Peyer's patch (tissue), 4 donors: ENCODE measurements at places on chromosomes 2 and 18. TPM values are rescaled to one million over a fixed set of nuclear protein-coding genes. Genes with fewer than 3 reads are reported as not detected.

GRCh38 chr2:9003616-9004337, at the start of gene MBOAT2:
Gene MBOAT2 (minus strand): TSS chr2:9003684. CDS start chr2:9003614, 70 bp downstream.
- peak within 1 kb of the TSS; percentile 71 for H3K27ac ChIP-seq
- H3K36me3 ChIP-seq = no peaks in the 10 kb centered on the region
- H3K27me3 ChIP-seq = no peaks in the 10 kb centered on the region
- DNase-seq = peak; percentile 93
- H3K4me1 ChIP-seq = peaks cover 10% of the 10 kb centered on the region

DNA sequence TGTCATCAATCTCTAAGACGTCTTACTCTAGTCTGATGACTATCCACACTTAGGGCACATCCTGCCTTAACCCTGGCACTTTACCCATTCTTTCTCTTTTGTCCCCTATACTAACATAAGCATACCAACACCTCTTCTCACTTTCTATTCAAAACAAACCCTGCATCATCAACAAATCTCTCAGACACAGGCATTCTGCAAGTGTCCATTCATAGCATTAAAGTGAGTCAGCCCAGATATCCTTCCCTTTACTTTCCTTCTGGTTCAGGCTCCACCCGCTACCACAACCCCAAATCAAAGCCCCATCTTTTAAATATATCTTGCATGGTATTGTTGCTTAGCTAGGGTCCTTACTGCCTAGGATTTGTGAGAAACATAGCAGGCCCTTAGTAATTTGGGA, 3.8 kb downstream of the GRB14 start:
- peaks cover 8% of the 10 kb centered on the region for H3K4me1 ChIP-seq
- H3K27me3 ChIP-seq = no peaks in the 10 kb centered on the region
- no peaks in the 10 kb centered on the region for H3K36me3 ChIP-seq
- no peak overlapping the region for H3K27ac ChIP-seq
- no peak for DNase-seq

GRCh38 chr2:188078534-188078933, 213.1 kb upstream of the GULP1 start:
- DNase-seq = no peak
- H3K4me1 ChIP-seq = no peaks in the 10 kb centered on the region
- no peak overlapping the region for H3K4me3 ChIP-seq
- H3K27me3 ChIP-seq = no peaks in the 10 kb centered on the region
- no peak overlapping the region for H3K27ac ChIP-seq

GRCh38 chr2:45889053-45889452, 237.6 kb downstream of the PRKCE start:
- no peaks in the 10 kb centered on the region for H3K36me3 ChIP-seq
- no peaks in the 10 kb centered on the region for H3K27me3 ChIP-seq
- H3K4me3 ChIP-seq = no peak overlapping the region

The SDC1 gene
- total RNA-seq = 180 TPM

The SEPTIN10 gene
- 22.3 TPM for total RNA-seq

The SLC4A5 gene
- 2.6 TPM for total RNA-seq

- H3K27me3 ChIP-seq = no peaks in the 10 kb centered on the region
- no peak for DNase-seq
- no peak overlapping the region for H3K4me3 ChIP-seq
Observed at GRCh38 chr2:142580691-142581090, 296.8 kb upstream of the KYNU start.

GRCh38 chr2:20519309-20519708, 72.4 kb downstream of the RHOB start:
- no peak for DNase-seq
- no peak overlapping the region for H3K4me3 ChIP-seq
- H3K27ac ChIP-seq = no peak overlapping the region
- no peaks in the 10 kb centered on the region for H3K27me3 ChIP-seq
- H3K4me1 ChIP-seq = peaks cover 12% of the 10 kb centered on the region

GRCh38 chr2:88933980-88934379, 242.5 kb downstream of the RPIA start:
- no peak overlapping the region for H3K27ac ChIP-seq
- DNase-seq = no peak
- H3K4me1 ChIP-seq = no peaks in the 10 kb centered on the region
- no peaks in the 10 kb centered on the region for H3K36me3 ChIP-seq

The PLGLB1 gene
- total RNA-seq = 10.7 TPM

- DNase-seq = peak; percentile 6
- no peak overlapping the region for H3K4me3 ChIP-seq
- H3K4me1 ChIP-seq = no peaks in the 10 kb centered on the region
- H3K27me3 ChIP-seq = no peaks in the 10 kb centered on the region
- H3K27ac ChIP-seq = no peak overlapping the region
Observed at GRCh38 chr18:79871026-79871390, 73.3 kb downstream of the KCNG2 start.

GRCh38 chr2:134668821-134669220, 50.0 kb downstream of the TMEM163 start:
- no peak overlapping the region for H3K27ac ChIP-seq
- no peak overlapping the region for H3K4me3 ChIP-seq
- DNase-seq = no peak
- H3K27me3 ChIP-seq = no peaks in the 10 kb centered on the region
- peaks cover 4% of the 10 kb centered on the region for H3K4me1 ChIP-seq

The MBP gene
- 40.9 TPM for total RNA-seq

The IL1B gene
- total RNA-seq = not detected

The MARS2 gene
- total RNA-seq = 7.5 TPM

DNA sequence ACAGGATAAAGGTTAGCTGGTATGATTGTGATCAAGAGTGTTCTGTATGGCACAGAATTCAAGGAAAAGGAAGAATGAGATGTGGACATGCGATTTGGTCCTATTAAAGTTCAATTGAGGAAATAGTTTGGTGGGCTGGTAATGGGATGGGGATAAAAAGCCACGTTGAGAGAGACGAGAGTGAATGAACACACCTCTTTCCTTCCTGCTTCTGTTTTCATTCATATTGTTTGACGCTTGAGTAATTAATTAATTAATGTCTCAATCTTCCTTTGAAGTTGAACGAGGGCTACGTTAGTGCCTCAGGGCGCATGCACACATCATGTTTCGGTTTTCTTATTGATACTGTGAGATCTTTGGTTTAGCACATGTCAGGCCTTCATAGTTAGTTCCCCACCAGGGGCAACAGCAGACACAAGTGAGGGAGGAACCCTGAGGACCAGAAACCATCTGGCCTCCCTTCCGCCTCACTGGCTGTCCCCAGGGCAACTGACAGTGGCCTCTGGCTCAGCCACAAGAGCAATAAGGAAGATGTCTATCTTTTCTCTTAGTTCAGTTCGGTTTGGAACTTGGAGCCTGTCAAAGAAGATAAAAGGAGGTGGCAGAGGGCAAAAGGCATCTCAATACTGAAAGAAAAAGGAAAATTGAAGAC, 116.0 kb downstream of the LIPG start:
- peak; percentile 56 for DNase-seq
- no peaks in the 10 kb centered on the region for H3K27me3 ChIP-seq
- H3K36me3 ChIP-seq = no peaks in the 10 kb centered on the region
- peak overlapping the region; percentile 60 for H3K27ac ChIP-seq

The FSHR gene
- not detected for total RNA-seq

The HOXD1 gene
- total RNA-seq = 9.6 TPM

DNA sequence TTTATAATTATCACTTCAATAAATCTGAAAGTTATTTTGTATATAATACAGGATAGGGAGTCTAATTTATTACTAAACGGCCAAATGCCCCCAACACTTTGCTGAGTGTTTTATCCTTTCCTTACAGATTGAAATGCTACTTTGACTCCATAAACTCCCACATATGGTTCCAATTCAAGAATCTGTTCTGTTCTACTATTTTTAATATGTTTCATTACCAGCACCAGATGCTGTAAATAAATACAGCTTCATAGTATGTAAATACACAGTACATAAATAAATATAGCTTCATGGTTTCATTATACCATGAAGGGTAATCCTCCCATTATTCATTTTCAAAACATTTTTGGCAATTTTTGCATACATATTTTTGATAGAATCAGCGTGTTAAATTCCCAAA, 34.0 kb upstream of the MREG start:
- DNase-seq = no peak
- H3K36me3 ChIP-seq = no peaks in the 10 kb centered on the region
- H3K4me3 ChIP-seq = no peak overlapping the region

DNA sequence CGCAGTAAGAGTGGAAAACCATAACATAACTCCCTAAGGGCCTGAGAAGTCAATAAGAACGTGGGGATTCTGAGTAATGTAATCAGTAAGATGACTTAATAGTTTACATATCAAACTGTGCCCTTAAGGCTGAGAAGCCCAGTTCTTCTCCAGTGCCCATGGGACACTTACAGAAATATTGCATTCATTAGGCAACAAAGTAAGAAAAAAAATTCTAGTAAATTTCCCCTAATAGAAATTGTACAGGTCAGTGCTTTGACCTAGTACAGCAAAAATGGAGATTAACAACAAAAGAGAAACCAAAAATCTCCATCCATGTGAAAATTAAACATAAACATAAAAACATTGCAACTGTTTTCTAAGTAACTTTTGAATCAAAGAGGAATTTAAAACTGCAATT, 139.8 kb upstream of the HS6ST1 start:
- H3K4me3 ChIP-seq = no peak overlapping the region
- H3K36me3 ChIP-seq = no peaks in the 10 kb centered on the region
- H3K27me3 ChIP-seq = no peaks in the 10 kb centered on the region
- no peak for DNase-seq
- H3K27ac ChIP-seq = no peak overlapping the region

DNA sequence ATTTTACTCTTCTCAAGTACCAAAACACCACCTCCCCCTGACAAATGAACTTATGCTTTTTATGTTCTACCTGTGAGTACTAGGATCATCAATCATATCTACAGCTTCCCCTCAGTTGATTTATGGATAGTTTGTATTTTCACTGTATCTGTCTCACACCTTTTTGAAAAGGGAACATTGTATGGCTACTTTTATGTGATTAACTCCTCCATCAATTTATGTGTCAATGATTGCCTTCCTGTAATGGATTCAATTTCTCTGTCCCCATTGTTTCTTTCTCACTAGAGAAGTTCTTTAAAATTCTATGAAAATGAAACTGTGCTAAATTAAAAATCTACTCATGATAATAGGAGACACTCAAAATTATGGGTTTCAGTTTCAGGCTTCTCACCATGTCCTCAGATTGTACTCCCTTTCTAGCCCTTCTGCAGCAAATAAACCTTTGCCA, 935.0 kb downstream of the TRIB2 start:
- DNase-seq = no peak
- H3K4me1 ChIP-seq = no peaks in the 10 kb centered on the region
- no peaks in the 10 kb centered on the region for H3K27me3 ChIP-seq
- no peak overlapping the region for H3K27ac ChIP-seq

- no peak for DNase-seq
- no peak overlapping the region for H3K4me3 ChIP-seq
- no peaks in the 10 kb centered on the region for H3K36me3 ChIP-seq
- H3K27me3 ChIP-seq = no peaks in the 10 kb centered on the region
- no peaks in the 10 kb centered on the region for H3K4me1 ChIP-seq
Observed at GRCh38 chr2:177165721-177166711, 46.6 kb upstream of the HNRNPA3 start.

The CCDC85A gene
- total RNA-seq = 1.1 TPM

GRCh38 chr2:100008956-100009355, 133.4 kb downstream of the AFF3 start:
- H3K36me3 ChIP-seq = no peaks in the 10 kb centered on the region
- no peaks in the 10 kb centered on the region for H3K27me3 ChIP-seq
- H3K4me3 ChIP-seq = no peak overlapping the region
- H3K27ac ChIP-seq = no peak overlapping the region

DNA sequence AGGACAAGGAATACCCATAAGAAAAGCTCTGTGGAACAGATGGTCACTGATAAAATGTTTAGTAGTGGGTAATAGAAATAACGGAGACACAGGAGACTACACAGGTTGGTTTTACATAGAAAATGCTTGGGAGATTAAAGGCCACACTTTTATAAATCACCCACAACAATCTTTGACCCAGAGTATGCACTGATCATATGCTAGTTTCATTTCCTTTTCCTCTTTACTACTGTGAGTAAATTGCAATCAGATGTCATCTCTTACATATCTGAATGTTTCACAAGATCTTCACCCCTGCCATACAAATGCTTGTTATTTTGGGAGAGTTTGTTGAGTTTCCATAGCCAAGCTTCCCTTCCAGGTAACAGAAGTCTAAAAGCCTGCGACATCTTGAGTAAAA, 978.4 kb upstream of the KLHL29 start:
- DNase-seq = no peak
- H3K4me3 ChIP-seq = no peak overlapping the region
- no peaks in the 10 kb centered on the region for H3K27me3 ChIP-seq
- H3K4me1 ChIP-seq = no peaks in the 10 kb centered on the region
- H3K27ac ChIP-seq = no peak overlapping the region

The UGT1A3 gene
- total RNA-seq = 5.8 TPM

DNA sequence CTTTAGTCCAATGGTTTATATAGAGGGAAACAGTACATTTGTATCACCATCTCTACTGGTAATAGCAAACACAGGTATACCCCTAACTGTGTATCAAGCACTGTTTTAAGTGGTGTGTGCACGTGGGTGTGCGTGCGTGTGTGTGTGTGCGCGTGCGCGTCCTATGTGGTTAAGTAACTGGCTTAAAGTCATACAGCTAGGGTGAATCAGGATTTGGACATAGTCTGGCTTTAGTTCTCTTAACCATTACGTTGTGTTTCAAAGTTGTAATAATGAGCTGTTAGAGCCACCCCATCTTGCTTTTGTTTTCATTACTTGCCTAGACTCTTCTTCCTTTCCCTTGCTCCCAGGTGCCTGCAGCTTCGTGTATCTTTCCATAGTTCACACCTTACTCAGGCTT, 2.1 kb downstream of the HADHB start:
- H3K27ac ChIP-seq = no peak overlapping the region
- H3K4me3 ChIP-seq = no peak overlapping the region
- no peaks in the 10 kb centered on the region for H3K36me3 ChIP-seq
- H3K4me1 ChIP-seq = no peaks in the 10 kb centered on the region
- H3K27me3 ChIP-seq = no peaks in the 10 kb centered on the region
- no peak for DNase-seq

- no peaks in the 10 kb centered on the region for H3K36me3 ChIP-seq
- DNase-seq = no peak
- H3K4me3 ChIP-seq = no peak overlapping the region
Observed at GRCh38 chr18:47817017-47817794, 113.3 kb downstream of the SMAD2 start.

The UGT1A5 gene
- 15.0 TPM for total RNA-seq

- no peaks in the 10 kb centered on the region for H3K27me3 ChIP-seq
- no peak overlapping the region for H3K27ac ChIP-seq
- DNase-seq = no peak
- no peaks in the 10 kb centered on the region for H3K36me3 ChIP-seq
Observed at GRCh38 chr2:221429741-221430491, 142.2 kb downstream of the EPHA4 start.

DNA sequence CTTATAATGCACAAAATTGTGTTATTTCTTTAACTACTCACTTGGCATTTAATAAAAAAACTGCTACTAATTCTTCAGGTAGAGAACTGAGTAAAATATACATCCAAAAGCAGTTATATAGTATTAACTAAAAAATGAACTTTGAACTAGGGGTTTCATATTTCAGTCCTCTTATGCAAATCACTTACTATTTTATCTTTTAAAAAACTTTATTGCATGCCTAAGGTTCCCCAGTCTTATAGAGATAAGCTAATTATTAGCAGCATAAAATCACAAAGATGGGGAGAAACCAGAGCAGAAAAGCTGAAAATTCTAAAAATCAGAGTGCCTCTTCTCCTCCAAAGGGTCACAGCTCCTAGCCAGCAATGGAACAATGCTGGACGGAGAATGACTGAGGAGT, 228.0 kb downstream of the CALCRL start:
- no peak for DNase-seq
- no peak overlapping the region for H3K4me3 ChIP-seq
- no peaks in the 10 kb centered on the region for H3K4me1 ChIP-seq
- no peaks in the 10 kb centered on the region for H3K27me3 ChIP-seq

The RGPD3 gene
- total RNA-seq = 0.67 TPM
